ENCODE measurements at places on chromosomes 1 and 21.
A peak's percentile ranks its signal among the peaks of the same experiment; 100 is the strongest.

GRCh38 chr1:213649373-213649772 is 338.4 kb upstream of the PROX1 start:
- DNase-seq = no peak

DNA sequence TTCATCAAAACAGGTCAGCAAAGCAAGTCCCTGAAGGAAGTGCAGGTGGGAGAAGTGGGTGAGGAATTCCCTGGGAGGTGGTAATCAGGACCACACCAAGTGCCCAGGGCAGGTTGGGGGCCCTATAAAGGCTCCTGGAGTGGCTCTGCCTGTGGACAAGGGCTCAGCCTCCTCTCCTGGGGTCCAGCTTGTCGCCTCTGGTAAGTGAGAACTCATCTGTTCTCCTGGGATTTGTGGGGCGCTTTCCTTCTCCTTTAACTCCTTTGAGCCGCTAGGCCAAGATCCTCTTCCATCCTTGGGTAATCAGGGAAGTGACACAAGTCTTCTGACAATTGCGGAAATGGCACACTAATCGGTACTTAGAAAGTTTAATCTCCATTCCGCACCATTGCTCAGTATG is at the start of gene SPRR4:
SPRR4 (plus strand) TSS at position 154 of the 400 bp plus-strand sequence. CDS start 1,243 bp downstream, outside the sequence.
- no peak for DNase-seq

GRCh38 chr1:212452323-212453155 is 19.8 kb downstream of the NENF start:
- no peak for DNase-seq

GRCh38 chr1:111959436-111959835 is 30.0 kb downstream of the KCND3 start:
- DNase-seq = no peak

DNA sequence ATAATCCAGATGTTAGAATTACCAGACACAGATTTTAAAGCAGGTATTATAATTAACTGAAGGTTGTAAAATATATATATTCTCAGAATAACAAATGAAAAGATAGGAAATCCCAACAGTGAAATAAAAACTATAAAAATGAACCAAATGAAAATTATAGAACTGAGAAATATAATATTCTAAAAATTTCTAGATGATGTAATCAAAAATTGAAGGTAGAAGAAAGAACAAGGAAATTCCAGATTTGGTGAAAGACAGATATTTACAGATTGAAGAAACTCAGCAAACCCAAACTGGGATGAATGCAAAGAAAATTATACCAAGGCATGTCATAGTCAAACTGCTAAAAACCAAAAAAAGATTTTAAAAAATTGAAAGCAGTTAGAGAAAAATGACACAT is 729.4 kb downstream of the MATN1 start:
- no peak for DNase-seq

DNA sequence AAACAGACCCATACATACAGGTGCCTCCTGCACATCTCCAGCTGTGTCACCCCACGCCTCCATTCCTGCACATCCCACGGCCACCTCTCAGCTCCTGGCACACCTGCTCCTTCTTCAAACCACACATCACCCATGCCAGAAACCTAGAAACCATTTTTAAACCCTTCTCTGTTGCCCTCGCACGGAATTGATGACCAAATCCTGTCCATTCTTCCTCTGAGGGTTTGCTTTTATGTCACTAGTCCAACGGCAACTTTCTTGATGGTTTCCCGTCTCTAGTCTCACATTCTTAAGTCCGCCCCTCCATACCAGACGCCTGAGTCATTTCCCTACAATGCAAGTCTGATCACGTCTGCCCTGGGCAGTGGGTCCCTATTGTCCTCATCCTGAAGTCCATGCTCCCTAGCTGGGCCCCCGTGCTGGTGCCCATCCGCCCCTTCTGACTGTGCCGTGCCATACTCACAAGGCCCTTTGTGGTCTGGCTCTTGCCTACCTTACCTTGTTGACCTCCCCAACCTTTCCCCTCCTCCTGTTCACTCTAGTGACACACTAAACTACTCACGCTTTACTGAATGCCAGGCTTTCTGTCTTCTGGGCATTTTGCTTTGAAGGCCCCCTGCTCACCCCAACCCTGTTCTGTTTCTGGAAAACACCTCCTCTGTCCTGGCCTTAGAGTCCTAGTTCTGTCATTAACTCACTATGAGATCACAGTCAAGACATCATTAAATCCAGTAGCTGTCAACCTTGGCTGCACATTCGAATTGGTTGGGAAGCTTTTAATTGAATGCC is 17.6 kb downstream of the SLC2A1 start:
- no peak for DNase-seq

DNA sequence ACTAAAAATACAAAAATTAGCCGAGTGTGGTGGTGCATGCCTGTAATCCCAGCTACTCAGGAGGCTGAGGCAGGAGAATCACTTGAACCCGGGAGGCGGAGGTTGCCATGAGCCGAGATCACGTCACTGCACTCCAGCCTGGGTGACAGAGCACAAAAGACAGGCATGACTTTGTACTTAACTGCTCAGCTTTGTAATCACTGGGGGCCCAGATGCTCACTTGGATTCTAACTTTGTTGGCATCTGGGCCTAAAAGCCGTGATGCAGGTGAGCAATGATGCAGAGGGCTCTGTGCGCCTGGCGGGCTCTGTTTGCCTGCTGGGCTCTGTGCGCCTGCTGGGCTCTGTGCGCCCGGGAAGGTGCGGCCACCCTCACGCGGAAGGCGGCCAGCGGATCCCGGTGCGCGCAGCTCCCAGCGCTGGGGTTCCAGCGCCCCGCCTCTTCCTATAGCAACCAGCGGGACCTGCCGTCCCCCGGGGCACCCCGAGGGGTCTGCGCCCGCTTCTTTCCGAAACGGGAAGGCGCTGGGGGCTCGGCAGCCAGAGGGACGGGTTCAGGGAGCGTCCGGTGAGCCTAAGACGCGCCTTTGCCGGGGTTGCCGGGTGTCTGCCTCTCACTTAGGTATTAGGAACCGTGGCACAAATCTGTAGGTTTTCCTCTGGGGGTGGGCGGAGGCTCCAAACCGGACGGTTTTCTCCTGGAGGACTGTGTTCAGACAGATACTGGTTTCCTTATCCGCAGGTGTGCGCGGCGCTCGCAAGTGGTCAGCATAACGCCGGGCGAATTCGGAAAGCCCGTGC is 31.7 kb downstream of the PRMT2 start:
- DNase-seq = peak; percentile 30

- DNase-seq = no peak
Observed at GRCh38 chr1:6585081-6585722, 5.4 kb downstream of the ZBTB48 start.

- no peak for DNase-seq
Observed at GRCh38 chr21:33238565-33239255, 9.0 kb downstream of the IFNAR2 start.
